ENCODE measurements at places on chromosomes 16 and 17.

- no peak for DNase-seq
These were observed 30.6 kb downstream of the ZNF750 start for GRCh38 chr17:82808921-82809905.

- DNase-seq: no peak
These were observed 19.9 kb upstream of the PHKG2 start for GRCh38 chr16:30728321-30728720.

DNA sequence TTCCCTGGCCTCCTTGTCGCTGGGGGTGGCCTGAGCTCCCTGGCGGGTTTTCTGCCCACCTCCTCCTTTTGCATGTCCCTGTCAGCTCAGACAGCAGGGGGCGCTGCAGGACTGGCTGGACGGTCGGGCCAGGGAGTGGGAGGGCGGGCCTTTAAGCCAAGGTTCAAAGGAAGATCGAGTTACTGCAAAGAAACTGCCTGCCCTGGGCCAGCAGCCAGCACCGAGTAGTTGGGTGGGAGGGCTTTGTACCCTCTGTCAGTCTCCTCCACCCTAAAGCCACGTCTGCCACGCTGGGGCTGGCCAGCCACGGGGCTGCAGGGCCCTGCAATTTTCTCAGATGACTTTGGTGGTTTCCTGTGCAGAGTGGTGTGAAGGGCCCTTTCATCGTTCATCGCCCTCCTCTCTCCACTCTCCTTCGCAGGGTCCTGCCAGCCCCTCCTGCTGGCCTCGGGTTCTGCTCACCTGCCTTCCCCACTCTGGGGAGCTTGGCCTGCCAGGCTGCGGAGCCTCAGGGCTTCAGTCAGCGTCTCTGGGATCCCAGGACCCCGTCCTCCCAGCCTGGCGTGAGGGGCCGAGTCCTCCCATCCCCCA lies 12.3 kb downstream of the GPR142 start:
- DNase-seq: peak; percentile 58

- no peak for DNase-seq
These were observed 91.3 kb downstream of the SOCS1 start for GRCh38 chr16:11164482-11165270.

DNA sequence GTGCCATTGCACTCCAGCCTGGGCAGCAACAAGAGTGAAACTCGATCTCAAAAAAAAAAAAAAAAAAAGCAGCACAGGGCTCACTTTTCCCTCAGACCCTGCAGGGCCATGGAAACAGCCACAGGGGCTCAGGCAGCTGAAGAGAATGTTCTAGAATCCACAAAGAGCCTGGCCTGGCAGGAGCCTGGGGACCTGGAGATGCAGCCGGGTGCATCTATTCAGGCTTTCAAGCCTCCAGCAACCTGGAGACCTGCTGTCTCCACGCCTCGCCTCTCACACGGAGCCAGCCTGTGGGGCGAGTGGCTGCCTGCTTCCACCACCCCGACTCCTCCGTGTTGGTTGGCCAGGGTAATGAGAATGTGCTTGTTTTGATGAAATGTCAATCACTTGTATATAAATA lies 44.0 kb upstream of the MEAK7 start:
- DNase-seq: no peak

Measured in mammary epithelial cell (primary cell).